ENCODE measurements at places on chromosomes 3 and 15.

GRCh38 chr3:16056217-16056616 lies 118.3 kb upstream of the GALNT15 start:
- DNase-seq, result no peak

DNA sequence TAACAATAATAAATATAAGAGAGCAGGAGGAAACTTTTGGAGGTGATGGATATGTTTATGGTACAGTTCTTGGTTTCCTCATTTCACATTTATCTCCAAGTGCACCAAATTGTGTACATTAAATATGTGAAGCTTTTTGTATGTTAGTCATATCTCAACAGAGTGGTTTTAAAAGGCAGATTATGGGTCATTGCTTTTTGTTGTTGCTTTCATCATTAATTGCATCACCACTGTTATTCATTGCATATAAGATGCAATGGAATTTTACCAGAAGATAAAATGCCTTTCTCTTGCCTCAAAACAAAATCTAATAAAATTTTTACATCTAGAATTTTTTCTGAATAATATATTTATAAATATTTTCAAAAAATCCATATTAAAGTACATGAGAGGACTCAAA lies 1198.9 kb upstream of the GBE1 start:
- no peak for DNase-seq

DNA sequence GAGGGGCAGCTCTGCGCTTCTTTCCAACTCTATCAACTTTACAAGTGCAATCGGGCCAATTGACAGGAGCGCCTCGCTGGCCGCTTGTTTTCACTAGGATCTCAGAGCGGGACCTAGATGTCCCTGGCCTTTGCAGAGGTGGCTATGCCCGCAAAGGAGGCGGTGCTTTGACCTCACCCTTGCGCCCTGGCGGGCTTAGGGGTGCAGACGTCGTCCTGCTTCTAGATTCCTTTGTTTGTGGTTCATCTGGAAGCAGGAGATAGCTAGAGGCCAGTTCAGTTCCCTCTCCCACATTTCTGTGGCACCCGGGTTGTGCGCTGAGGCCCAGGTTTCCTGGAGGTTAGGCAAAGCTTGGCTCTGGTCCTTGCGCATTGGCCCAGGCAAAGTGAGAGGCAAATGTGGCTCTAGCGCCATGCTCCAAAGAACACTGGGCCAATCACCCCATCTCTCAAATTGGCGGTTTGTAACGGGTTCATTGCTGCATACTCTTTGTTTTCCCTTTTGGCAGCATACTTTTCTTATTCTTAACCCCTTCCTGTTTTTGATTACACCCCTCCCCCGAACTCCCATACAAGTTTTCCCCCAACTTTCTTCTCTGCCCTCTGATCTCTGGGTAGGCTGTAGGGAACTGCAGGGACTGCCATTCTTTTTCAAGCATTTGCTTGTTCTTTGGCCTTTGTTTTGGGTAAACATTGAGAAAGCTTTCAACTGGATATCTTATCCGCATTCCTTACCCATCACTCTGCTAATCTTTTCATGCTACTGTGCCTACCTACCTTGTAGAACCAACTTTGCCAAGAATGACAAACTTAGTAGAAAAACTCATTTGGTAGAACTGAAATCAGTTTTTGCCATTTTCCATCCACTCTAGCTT lies 1.4 kb downstream of the PPM1L start:
- peak; percentile 22 for DNase-seq

DNA sequence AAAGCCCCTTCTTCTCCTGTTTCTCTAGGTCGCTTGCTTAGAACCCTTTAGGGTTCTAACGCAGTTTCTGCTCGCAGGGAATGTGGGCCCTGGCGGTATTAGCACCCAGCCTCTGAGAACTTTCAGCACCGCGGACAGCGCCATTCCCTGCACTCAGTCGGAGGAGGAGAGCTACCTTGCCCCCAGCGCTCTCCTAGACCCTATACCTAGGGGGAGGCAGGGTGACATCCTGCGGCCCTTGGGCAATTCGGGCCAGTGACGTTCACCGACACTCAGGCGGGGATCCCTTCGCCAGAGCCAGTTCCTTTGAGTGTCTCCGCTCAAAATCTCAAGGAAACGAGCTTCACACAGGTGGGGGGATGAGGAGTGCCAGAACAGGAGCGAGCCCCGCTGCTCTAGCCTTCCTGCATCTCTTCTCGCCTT lies 1.3 kb downstream of the SLC7A14 start:
- peak; percentile 47 for DNase-seq
